ENCODE measurements at places on chromosomes 5 and 9.

GRCh38 chr9:121681404-121681803, 30.0 kb downstream of the DAB2IP start:
- DNase-seq = no peak

- no peak for DNase-seq
These were observed 83.6 kb upstream of the CPEB4 start for GRCh38 chr5:173804579-173804978.

DNA sequence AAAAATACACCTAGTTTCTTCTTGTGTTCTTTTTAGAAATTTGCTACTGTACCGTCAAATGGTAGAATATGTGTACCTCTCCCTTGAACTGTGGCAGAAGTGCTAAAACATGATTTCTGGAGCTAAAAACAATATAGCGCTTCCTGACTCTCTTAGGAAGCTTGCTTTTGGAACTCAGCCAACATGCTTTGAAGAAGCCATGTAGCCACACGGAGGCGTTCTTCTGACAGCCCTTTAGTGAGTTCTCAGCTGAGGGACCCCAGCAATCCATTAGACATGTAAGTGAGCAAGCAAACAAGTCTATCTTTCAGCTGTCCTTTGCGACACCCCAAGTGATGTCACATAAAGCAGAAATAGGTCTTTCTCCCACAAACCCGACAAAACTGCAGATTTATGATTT, 917.0 kb downstream of the CDH9 start:
- DNase-seq = no peak

DNA sequence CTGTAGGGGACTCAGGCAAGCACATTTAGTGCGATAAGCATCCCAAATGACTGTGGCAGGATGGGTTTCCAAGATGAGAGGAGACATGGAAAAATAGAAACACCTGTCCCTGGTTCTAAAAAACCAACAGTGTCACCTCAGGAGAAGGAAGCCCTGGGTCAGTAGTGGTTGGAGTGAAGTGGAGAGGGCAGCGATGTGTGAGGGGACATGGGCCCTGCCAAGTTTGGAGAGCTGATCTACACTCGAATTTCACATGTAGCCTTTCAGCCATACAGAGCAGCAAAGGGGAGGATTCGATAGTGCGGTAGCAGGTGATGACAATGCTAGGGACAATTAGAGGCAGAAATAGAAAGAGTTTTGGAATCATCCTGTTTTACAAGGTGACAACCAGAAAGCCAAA, 32.6 kb upstream of the LHX2 start:
- DNase-seq = no peak

DNA sequence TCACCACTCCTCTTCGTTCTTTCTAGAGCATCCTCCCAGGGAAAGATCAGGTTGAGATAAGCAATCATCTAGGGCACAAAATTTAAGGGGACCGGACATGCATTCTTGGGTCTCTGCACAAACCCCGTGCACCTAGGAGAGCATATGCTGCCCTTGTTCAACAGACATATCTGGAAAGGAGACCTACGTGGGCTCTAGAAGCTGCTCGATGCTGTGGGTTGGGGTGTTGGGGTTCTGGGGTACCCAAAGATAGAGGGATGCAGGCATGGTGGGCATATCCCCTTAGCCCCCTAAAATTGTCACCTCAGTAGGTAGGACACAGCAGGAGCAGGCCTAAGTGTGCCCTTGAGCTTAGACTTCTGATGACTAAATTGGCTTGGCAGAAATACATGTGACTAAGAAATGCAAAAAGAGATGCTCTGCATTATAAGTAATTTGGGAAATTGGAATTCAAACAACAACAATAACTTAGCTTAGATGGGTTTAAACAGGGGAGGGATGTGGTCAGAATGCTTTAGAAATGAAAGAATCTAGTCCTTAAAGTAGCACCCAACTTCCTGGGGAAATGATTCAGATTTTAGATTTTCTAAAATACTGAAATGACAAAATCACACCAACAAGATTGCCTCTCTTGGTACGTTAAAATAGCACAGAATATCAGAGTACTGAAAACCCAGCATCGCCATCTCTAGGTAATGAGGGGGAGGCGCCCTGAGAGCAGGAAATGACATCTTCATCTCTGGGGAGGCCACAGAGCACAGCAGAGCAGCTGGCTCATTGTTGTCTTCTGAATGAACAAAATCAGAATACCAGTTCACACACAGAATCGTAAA, 172.3 kb downstream of the GNA14 start:
- DNase-seq = peak; percentile 26

- DNase-seq = no peak
These were observed 127.7 kb upstream of the PIK3R1 start for GRCh38 chr5:68087866-68088265.

GRCh38 chr5:158812408-158812807, 287.3 kb downstream of the EBF1 start:
- peak; percentile 13 for DNase-seq

DNA sequence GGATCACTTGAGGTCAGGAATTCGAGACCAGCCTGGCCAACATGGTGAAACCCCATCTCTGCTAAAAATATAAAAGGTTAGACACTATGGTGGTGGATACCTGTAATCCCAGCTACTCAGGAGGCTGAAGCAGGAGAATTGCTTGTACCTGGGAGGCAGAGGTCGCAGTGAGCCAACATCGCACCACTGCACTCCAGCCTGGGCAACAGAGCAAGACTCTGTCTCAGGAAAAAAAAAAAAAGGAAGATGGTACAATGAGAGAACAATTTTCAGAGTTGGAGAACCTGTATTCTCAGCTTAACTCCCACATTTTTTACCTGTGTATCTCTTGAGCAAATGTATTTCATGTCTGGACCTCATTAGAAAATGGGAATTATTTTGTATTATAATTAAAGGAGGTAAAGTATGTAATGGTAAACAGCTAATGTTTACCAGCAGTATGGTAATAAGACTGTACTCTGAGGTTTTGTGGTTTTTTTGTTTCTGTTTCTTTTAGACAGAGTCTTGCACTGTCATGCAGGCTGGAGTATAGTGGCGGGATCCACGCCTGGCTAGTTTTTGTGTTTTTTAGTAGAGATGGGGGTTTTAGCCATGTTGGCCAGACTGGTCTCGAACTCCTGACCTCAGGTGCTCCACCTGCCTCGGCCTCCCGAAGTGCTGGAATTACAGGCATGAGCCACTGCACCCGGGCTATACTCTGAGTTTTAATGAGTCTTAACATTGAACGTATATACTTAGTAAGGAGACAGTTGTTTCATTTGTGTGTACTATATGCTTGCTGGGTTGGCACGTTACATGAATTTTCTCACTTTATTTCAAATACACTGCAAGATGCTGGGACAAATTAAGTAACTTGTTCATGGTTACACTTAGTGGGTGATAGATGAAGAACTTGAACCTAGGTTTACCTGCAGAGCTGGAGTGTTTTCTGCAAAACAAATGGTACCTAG, 16.2 kb downstream of the UHRF2 start:
- peak; percentile 28 for DNase-seq

DNA sequence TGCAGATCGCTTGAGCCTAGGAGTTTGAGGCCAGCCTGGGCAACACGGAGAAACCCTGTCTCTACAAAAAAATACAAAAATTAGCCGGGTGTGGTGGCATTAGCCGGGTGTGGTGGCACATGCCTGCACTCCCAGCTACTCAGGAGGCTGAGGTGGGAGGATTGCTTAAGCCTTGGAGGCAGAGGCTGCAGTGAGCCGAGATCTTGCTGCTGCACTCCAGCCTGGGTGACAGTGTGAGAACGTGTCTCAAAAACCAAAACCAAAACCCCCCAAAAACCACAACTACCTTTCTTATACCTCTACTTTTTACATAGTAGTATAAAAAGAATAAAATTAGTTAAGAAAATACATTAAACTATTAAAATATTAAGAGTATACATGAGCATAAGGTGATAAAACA, 121.2 kb downstream of the RAPGEF6 start:
- no peak for DNase-seq
